Lung (tissue), 17 donors: ENCODE measurements at places on chromosomes 3 and 15. TPM values are rescaled to one million over a fixed set of nuclear protein-coding genes. Genes with fewer than 3 reads are reported as not detected.

The TMPRSS7 gene
- 0.23 TPM for polyA plus RNA-seq

The ATP13A4 gene
- polyA plus RNA-seq, result 25.5 TPM

The MOBP gene
- 0.10 TPM for polyA plus RNA-seq

The RPP14 gene
- polyA plus RNA-seq, result 8.6 TPM

The ITIH4 gene
- 4.5 TPM for polyA plus RNA-seq

The FBXW12 gene
- not detected for polyA plus RNA-seq

The GOLGA6B gene
- not detected for polyA plus RNA-seq

The UROC1 gene
- polyA plus RNA-seq, result 0.01 TPM

The FANCI gene
- polyA plus RNA-seq, result 3.2 TPM

The CCR4 gene
- 1.0 TPM for polyA plus RNA-seq

The GOLGA6L10 gene
- 0.63 TPM for polyA plus RNA-seq

The GALNT15 gene
- polyA plus RNA-seq, result 8.4 TPM

The BDH1 gene
- polyA plus RNA-seq, result 14.3 TPM

The ZBTB47 gene
- 12.0 TPM for polyA plus RNA-seq

The HCLS1 gene
- 31.0 TPM for polyA plus RNA-seq

The RFC4 gene
- polyA plus RNA-seq, result 12.9 TPM

The RGMA gene
- 3.4 TPM for polyA plus RNA-seq

The SCN5A gene
- 0.02 TPM for polyA plus RNA-seq

The FBXO40 gene
- polyA plus RNA-seq, result not detected

The TP63 gene
- polyA plus RNA-seq, result 2.3 TPM

The CYP1A2 gene
- 0.57 TPM for polyA plus RNA-seq

The SLC12A8 gene
- polyA plus RNA-seq, result 3.1 TPM

The CCR8 gene
- polyA plus RNA-seq, result not detected

The RTP1 gene
- not detected for polyA plus RNA-seq

The PLA2G4E gene
- polyA plus RNA-seq, result 0.38 TPM

The A4GNT gene
- 0.06 TPM for polyA plus RNA-seq

The STAB1 gene
- 220 TPM for polyA plus RNA-seq

The CHAC1 gene
- polyA plus RNA-seq, result 11.9 TPM

The TRANK1 gene
- polyA plus RNA-seq, result 4.3 TPM

The GJD2 gene
- polyA plus RNA-seq, result not detected

The ZNF502 gene
- polyA plus RNA-seq, result 1.8 TPM

The TLE3 gene
- polyA plus RNA-seq, result 77.3 TPM
